ENCODE measurements at places on chromosomes 1 and 21.
A peak's percentile ranks its signal among the peaks of the same experiment; 100 is the strongest.

DNA sequence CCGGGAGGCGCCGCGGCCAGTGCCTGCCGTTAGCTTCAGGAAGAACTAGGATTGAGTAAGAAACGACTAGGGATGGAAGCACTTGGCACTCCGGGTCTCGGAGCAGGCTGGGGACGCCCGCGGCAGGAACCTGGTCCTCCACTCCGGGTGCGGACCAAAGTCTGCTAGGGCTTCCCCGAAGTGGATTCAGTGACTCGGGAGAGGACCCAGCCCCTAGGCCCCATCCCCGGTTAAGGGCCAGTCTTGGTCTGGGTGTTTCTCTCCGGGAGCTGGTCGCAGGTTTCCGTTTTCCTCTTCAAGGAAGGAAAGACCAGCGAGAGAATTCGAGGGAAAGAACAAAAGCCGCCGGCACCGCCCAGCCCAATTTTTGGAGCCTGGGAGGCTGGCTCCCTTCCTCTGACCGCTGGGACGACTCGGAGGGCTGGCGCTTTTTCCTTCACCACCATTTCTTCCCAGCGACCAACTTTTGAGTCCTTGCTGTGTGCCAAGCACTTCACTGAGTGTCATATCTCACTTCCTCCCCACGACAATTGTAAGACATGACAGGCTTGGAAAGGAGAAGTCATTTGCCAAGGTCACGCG lies 16.8 kb upstream of the STMN1 start:
- DNase-seq: peak; percentile 68

DNA sequence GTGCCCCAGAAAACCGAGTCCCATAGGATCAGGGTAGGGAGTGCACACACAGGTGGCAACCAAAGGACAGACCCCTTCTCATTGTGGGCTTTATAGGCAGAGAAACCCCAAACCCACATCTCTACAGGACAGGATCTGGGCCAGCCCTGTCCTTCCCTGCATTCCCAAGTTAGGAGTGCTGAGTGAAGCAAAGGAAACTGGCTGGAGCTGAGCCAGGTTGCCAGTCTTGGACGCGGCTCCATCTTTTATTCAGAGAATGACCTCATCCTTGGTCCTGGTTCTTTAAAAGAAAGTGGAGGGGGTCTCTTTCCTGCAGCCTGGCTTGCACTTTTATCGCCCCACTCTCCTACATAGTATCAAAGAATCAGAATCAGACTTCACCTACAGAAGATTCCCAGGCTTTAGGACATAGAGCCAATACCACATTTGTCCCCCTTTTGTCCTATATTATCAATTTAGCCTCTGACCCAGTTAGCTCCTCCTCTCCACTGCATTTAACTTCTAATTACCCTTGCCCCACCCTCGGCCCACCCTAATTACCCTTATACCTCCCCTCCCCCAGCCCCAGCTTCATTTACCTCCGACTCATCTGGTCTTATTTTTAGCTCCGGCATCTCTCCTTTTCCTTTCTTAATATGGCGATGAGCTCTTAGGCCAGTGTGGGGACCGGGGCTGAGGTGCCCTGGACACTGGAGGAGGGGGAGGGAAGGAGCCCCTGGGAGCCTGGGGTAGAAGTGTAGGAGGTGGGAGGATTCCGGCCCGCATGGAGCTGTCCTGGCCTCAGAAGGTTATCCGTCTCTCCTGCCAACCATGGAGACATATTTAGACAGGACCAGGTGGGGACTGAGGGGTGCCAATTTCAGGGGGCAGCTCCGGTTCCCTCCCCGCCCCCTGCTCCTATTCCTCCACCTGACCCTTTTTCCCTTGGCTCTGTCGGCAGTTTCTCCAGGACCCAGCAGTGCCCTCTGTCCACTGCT lies at the start of gene CASQ1:
TSS of gene CASQ1 (plus strand) at position 927 of the 977 bp plus-strand sequence. CDS start 177 bp downstream, outside the sequence.
- no peak for DNase-seq

DNA sequence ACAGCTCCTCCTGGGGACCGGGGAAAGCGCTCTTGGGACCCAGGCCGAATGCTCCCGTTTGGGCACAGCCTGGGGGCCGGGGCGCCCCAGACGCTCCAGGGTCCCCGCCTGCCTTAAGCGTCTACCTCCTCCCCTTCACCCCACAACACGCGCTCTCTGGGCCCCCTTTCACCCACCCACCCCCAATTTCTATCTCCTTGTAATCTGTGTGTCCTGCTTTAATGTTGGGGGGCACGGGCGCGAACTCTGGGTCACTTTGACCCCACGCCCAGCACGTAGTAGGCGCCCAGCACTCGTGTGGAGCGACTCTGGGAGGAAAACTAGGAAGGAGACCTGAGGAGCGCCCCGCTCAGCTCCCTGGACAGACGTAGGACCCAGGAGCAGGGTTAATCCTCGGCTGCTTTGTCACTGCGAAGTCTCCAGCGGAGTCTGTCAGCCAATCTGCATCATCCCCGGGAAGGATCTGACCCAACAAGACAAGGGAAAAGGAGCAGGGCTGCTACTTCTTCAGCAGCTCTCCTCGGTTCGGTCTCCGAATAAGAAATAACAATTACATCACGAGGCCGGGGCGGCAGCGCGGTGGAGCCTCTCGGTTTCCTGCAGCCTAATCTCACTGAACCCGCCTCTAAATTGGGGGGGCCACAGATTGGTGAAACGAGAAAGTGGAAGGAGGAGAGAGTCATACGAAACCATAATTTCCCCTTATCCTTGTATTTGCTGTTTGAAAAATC lies 757 bp upstream of the NRIP1 start:
- DNase-seq: peak; percentile 69

DNA sequence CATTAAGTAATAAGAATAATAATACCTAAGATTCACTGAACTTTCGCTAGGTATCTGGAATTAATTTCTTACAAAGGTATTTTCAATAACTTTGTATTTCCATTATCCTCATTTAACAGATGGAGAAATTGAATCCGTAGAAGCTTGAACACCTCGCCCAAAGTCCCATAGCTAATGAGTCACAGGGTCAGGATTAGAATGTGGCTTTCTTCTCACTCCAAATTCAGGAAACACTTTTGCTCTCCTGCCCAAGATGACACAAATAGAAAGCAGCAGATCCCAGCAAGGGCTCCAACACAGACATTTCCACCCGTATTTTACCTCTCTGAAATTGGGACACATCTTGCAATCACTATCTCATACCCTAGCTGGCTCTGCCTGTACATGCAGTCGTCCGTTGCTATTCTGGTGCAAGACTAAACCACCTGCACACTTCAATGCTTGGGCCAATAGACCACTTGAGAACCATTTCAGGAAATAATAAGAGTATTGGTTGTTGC lies 125.9 kb upstream of the GREM2 start:
- DNase-seq: no peak

DNA sequence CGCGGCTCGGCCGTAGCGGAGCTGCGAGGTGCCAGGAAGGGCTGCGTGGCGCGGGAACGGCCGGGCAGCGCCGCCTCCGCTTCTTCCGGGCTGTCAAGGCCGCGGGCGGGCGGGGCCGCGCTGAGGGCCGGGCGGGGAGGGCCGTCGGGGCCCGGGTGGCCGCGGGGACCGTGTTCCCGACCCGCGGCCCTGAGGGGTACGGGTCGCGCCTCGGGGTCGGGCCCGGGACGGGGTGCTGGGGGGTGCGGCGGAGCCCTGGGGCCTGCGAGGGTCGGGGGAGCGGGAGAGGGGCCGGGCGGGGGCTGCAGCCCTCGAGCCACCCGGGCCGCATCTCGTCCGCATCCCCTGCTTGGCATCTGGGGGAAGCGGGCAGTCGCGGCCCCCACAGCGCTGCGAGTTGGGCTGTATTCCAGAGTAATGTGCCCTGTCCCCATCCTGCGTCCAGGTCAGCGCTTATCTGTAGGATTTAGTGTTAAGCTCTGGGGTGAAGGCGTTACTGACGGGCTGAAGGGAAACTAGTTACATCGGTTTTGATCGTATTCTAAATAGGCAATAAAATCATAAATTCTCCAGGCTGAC lies 379 bp downstream of the RER1 start:
- DNase-seq: peak; percentile 28
